ENCODE measurements at places on chromosomes 3 and 15. TPM values are rescaled to one million over a fixed set of nuclear protein-coding genes. Genes with fewer than 3 reads are reported as not detected.

Gene SERPINI2
- total RNA-seq, result not detected

Gene IQCF6
- not detected for total RNA-seq

Gene MRAS
- total RNA-seq, result 29.7 TPM

Gene ZPLD1
- not detected for total RNA-seq

Gene ESYT3
- total RNA-seq, result 0.34 TPM

Gene CSTA
- total RNA-seq, result not detected

Gene GPR171
- not detected for total RNA-seq

Gene TMEM158
- total RNA-seq, result 15.0 TPM

Gene CFAP20DC
- 1.4 TPM for total RNA-seq

Gene PLSCR4
- 43.4 TPM for total RNA-seq

Gene P2RY1
- total RNA-seq, result 0.67 TPM

Gene FAM81A
- total RNA-seq, result not detected

Gene CLDN18
- not detected for total RNA-seq

Gene THPO
- not detected for total RNA-seq

Gene CGNL1
- total RNA-seq, result 6.2 TPM

Gene MYEF2
- 27.4 TPM for total RNA-seq

Gene ADAMTSL3
- total RNA-seq, result not detected

Gene EEF1AKMT4
- 4.5 TPM for total RNA-seq

Gene GCNT3
- total RNA-seq, result 0.76 TPM

Gene GHSR
- not detected for total RNA-seq

Gene TUSC7
- not detected for total RNA-seq

Gene NME9
- not detected for total RNA-seq

Gene KNSTRN
- total RNA-seq, result 25.1 TPM

Gene RNU5B-1
- total RNA-seq, result 18.5 TPM

Gene SLC24A5
- total RNA-seq, result not detected

Gene ROPN1
- total RNA-seq, result not detected

Gene CD96
- not detected for total RNA-seq

Gene TTLL13
- total RNA-seq, result not detected

Gene PP2D1
- not detected for total RNA-seq

Gene SLC49A4
- 17.1 TPM for total RNA-seq

Gene EPHB3
- total RNA-seq, result 10.6 TPM

Gene STARD9
- total RNA-seq, result 23.6 TPM

Gene AHSG
- not detected for total RNA-seq

Gene CHAC1
- 39.3 TPM for total RNA-seq

Gene IL17RB
- total RNA-seq, result 0.24 TPM

Gene A4GNT
- total RNA-seq, result not detected

Gene RBP2
- total RNA-seq, result not detected

Gene GP9
- total RNA-seq, result not detected
